Fibroblast of lung (primary cell): ENCODE measurements at places on chromosomes 3 and 15.

DNA sequence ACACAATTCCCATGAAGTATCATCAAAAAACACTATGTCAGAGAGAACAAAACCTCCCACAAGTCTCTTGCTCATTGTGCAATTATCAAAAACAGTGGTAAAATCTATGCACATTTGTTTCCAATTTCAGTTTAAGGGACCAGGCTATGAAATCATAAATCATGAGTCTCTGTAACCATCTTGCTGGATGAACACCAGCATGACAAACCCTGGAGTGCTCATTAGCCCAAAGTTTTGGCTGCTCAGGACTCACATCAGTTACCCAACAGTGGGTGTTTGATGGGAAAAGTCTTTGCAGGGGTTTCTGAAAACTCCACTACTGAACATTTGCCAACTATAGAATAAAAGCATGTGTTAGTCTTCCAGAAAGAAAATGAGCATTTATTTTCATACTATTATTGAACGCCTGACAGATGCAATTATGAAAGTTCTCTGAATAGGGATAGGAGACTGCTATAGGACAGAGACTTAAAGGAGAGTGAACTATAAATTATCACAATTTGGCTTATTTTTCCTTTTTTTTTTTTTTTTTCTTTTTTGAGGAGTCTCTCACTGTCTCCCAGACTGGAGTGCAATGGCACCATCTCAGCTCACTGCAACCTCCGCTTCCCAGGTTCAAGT, 240.8 kb upstream of the KCNMB2 start:
- DNase-seq = peak; percentile 85

GRCh38 chr15:31561156-31561555, 234.5 kb downstream of the KLF13 start:
- DNase-seq = no peak

GRCh38 chr3:12451481-12451880, 32.8 kb upstream of the TSEN2 start:
- DNase-seq = no peak

DNA sequence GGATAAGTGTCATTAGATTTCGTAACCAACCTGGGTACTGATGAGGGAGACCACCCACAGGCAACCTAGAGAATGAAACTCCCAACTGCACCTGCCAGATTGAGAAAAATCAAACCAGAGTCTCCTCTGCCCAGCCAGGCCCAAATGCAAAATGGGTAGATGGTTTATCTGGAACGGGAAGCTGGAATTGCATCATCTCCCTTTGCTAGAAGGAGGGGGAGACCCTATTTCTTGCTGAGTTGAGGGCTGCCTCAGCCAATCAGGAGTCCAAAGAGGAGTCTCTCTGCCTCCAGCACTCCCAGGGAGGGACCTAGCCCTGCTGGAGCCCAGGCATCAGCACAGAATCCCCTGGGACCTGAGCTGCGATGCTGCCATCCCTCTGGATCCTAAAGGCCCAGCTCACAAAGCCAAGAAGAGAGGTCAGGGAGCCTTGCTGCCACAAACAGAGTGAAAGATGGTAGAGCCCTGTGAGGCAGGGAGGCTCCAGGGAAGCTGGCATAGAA, 8.1 kb downstream of the RMDN3 start:
- no peak for DNase-seq

DNA sequence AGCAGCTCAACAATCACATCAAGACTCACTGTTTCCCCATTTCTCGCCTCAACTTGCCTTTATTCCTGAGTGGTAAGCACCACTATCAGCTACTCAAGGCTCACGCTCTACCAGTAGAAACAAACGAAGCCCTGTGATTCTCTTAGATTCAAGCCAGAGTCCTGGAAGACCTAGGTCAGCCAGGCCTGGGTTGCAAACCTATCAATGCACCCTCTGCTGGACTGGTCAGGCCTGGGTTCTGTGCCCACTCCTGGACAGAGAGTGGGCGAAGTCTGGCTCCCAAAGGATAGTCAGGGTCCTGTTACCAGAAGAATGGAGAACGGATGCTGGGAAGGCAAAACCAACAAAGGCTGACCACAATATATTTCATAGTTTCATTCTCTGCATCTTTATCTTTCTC, 308.4 kb downstream of the SHQ1 start:
- no peak for DNase-seq

DNA sequence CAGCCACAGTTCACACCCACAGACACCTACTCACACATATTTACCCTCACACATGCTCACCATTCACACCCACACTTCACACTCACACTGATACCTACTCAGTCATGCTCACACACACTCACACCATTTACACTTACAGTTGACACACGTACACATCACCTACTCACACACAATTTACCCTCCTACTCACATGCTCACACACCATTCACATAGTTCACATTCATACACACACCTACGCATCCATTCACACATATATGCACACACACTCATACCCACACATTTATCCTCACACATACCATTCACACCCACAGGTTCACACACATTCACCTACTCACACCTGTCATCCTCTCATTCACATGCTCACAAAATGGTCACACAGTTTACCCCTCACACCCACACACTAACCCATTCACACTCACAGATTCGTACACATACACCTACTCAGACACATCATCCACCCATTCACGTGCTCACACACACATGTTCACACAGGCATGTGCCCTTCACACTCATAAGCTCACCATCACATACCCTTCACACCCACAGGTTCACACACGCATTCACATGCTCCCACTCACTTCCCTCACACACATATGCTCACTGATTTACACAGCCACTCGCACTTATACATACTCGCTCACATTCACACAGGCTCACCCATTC, 42.3 kb downstream of the HMCES start:
- no peak for DNase-seq

GRCh38 chr3:46536758-46537157, 29.3 kb downstream of the LRRC2 start:
- DNase-seq = no peak

DNA sequence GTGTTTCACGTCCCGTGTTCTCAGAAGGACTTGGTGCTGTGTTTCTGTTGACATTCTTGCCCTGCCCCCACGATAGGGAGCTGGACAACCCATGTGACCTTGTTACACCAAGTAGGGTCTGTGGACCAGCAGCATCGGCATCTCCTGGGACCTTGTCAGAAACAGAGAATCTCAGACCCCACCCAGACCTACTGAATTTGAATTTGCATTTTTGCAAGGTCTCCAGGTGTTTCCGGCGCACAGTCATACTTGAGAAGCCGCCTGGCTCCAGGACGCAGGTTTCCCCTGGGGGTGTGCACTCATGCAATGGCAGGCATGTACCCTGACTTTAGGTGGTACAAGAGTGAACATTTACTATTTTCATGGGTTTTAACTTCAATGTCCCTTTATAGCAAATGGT, 117.9 kb downstream of the TLE3 start:
- DNase-seq = no peak

DNA sequence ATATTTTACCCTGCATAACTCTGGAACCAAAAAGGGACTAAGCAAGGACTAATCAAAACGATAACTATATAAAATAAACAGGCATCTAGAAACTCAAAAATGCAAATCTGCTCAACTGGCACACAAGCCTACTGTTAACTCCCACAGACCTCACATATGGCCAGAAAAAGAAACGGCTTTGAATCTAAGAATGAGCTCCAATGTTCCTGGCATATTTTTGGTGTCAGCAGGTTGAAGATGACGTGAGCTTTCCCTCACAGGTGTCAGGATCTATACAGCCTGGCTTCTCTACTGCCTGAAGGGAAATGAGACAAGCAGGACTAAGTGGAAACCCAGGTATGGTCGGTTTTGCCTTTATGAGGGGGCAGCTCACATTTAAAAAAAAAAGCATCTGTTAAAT, 120.1 kb upstream of the SPATA12 start:
- DNase-seq = no peak

DNA sequence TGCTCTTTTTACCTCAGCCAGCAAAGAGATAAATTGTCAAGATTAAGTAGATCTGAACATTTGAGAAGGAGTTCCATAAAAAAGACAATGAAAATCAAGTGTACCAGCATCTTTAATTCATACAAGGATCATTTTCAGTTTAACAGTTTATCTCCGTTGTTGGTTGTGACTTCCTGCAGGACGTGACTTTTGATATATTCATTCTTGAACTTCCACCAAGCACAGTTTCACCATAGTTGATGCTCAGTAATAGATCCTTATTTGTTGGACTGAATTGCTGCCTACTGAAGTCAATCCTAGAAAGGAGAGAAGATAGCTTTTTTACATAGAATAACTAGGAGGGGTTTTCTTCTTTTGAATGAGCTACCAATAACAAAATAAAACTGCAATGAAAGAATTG, 408.2 kb downstream of the LPP start:
- no peak for DNase-seq

DNA sequence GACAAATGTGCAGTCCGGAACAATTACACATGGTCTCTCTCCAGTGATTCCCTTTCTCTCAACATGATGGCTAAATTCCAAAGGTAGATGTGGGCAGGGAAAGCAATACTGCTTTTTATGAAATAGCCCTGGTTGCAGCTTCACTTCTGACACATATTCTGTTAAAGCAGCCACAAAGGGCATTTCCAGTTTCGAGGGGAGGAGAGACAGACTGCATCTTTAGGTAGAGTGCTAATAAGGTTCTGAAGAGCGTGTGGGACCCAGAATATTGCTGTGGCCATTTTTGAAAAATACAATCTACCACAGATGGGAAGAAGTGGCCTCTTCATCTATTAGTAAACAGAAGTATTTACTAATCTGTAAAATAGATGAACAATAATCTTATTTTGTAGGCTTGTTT, 139.3 kb upstream of the PEX5L start:
- no peak for DNase-seq

GRCh38 chr3:55330355-55330754, 156.8 kb downstream of the WNT5A start:
- peak; percentile 88 for DNase-seq
